Cortex of kidney (tissue), 1 donor: ENCODE measurements at places on chromosomes 5 and 9.

DNA sequence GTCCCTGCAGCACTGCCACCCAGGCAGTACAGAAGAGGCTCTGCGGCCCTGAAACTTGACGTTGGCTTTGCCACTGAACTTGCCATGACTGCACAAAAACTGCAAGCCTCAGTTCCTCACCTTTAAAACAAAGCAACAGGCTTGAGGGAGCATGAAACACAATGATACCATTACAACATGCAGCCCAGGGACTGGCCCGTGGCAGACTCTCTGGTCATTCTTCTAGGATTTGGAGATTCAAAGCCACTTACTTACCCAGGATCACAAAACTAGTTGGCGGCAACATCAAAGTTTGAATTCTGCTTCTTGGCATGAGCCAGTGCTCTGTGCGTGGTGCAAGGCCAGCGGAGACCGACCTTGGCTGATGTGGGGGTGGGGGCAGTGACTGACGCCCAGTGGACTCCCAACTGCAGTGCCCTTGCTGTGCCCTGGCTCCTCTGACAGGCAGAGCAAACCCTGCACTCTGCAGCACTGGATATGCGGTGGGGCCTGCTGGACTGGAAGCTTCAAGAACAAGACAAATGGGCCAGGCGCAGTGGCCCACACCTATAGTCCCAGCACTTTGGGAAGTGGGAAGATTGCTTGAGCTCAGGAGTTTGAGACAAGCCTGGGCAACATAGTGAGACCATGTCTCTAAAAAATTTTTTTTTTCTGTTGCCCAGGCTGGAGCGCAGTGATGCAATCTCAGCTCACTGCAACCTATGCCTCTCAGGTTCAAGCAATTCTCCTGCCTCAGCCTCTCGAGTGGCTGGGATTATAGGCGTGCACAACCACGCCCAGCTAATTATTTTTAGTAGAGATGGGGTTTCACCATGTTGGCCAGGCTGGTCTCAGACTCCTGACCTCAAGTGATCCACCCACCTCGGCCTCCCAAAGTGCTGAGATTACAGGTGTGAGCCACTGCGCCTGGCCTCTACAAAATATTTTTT is 18.9 kb downstream of the SQSTM1 start:
- no peak for DNase-seq

DNA sequence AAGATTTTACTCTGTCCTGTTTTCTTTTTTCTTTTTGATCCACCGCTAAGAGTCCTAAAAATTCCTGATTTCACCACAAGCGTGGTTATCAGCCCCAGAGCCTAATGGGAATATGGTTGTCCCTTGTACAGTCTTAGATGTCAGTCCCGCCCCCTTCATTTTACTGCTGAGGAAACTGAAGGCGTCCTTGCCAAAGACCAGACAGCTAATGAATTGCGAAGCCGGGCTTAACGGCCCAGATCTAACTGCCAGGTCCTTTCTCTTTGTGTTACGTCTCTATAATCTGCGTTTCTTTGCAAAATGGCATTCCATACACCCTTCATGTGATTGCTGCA is 497 bp downstream of the NSA2 start:
- no peak for DNase-seq

DNA sequence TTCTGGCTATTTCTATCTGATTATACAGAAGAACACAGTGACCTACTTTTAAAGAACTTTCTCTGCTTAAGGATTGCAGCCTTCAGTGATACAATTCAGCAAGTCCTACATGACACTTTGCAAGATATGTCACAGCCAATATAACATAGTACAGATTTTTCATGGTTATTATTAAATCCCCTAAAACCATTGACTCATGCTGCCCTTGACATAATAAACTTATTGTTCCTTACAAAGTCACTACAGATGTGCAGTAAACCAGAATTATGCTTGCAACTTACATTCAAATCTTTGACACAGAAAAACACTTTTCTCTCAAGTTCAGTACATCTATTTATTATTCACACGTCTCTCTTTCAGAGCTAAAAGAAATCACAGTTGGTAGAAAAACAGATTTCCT is 1136.3 kb upstream of the ACO1 start:
- no peak for DNase-seq

DNA sequence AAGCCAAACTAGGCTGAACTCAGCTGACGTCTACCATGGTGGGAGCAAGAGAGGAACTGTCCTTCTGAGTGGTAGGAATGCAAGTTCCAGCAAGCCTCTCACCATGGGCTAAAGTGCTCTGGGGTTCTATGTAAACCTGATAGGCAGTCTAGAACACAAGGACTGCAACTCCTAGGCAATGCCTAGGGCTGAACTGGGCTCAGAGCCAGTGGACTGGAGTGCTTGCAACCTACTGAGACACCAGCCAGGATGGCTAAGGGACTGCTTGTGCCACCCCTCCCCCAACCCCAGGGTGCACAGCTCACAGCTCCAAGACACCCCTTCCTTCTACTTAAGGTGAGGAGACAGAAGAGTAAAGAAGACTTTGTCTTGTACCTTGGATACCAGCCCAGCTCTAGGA is 12.1 kb upstream of the RCL1 start:
- DNase-seq, result no peak

- no peak for DNase-seq
Measured at GRCh38 chr9:28598408-28598807, 1025.1 kb upstream of the C9orf72 start.

DNA sequence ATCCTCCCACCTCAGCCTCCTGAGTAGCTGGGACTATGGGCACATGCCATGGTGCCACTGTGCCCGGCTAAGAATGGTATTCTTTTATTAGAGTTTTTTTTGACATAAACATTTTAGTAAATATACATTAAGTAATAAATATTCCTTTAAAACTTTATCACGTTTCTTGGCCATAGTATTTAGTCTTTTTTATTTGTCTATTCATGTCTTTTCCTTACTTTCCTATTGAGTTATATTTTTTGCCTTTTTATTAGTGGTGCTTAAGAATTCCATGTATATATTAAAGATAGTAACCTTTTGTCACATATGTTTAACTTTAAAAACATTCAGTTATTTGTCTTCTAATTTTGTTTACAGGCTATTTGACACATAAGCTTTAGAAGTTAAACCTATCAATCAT is 73.4 kb downstream of the MARCHF3 start:
- DNase-seq, result no peak

DNA sequence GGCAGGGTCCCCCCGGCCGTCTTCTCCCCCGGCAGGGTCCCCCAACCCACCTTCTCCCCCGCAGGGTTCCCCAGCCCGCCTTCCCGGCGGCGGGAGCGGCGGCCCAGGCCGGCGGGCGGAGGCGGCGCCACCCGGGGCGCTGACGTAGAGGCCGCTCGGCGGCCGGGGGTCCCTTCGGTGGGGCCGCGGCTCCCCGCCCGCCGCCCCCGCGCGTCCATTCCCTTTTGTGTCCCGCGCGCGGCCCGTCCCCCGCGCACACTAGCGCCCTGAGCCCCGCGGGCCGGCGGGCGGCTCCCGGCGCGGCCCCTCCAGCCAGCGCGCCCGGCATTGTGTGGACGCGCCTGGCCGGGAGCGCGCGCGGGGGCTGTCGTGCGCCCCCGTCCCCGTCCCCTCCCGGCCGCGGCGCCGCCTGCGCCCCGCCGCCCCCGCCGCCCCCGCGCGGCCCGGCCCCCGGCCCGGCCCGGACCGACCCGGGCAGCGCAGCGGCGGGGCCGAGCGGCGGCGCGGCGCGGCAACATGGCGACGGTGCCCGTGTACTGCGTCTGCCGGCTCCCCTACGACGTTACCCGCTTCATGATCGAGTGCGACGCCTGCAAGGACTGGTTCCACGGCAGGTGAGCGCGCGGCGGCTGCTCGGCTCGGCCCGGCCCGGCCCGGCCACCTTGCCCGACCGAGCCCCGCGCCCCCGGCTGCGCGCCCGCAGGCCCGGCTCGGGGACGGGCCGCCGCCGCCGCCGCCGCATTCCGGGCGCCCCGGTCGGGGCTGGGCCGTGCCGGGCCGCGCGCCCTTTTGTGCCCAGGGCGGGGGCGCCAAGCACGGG is at the start of gene PHF2:
TSS of gene PHF2 (plus strand) at position 327 of the 820 bp plus-strand sequence. CDS start at position 517, 190 bp downstream.
- DNase-seq, result no peak

GRCh38 chr9:71485326-71485725 is 283.0 kb downstream of the CEMIP2 start:
- DNase-seq, result no peak

GRCh38 chr9:89746385-89747116 is 141.7 kb downstream of the GADD45G start:
- DNase-seq, result no peak

DNA sequence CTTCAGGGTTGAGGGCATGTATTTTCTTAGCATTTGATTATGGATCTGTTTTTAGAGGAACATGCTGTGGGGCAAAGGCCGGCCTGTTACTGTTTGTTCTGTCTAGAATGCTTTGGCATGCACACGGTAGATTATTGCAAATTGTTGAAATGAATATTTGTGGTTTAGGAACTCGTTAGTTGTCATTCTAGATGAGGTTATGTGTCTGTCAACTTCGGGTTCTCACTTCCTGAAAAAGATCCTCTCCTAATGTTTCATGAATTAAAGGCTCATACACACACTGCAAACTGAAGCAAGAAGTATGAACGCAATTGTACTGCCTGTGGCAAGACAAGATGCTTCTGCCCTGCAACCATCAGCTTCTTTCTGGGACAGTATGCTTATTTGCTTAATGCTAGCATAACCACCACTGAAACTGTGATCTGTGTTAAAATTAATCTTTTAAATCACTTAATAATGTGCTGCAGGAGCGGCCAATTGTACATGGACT is 99.6 kb downstream of the BASP1 start:
- no peak for DNase-seq

GRCh38 chr9:128689820-128690683 is 1.0 kb downstream of the SET start:
- DNase-seq, result no peak

DNA sequence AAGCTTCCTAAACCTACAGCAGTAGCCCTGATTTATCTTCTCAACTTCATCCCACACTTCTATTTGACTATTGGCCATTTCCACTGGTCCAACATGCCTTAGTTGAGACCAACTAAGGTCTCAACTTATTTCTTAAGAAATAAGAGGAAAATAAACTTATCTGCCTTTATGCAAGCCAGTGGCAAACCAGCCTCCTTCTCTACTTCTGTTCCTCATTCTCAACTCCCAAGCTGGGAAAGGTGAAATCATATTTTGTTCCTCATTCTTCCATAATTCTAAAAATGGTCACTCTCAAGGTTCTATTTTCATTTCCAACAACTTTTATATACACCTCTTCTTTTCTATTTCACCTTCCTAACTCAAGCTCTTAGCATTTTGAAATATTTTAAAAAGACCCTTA is 149.6 kb upstream of the C9orf72 start:
- no peak for DNase-seq

DNA sequence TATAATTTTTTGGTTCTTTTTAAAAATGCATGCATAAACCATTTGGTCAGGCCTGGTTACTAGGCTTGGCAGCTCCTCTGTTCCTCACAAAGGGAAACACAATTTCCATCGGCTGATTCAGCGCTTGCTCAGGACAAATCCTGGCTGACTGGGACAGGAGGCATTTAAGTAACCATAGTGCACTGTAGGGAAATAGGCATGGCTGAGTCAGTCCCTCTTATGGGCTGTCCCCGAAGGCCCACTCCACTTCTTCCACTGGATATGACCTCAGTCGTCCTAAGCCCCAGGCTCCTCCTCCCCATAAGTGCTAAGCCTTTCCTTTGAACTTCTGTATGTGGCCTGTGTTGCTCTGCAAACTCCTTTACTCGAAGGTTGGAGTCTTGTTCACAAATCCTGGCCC is 71.2 kb upstream of the GLIS3 start:
- DNase-seq, result no peak

GRCh38 chr9:84374516-84374915 is 34.0 kb upstream of the SLC28A3 start:
- DNase-seq, result no peak

- DNase-seq, result no peak
Measured at GRCh38 chr9:128420651-128421481, at the start of gene CERCAM. Gene CERCAM (plus strand): TSS chr9:128420857. CDS start chr9:128420878, 21 bp downstream.

- DNase-seq, result no peak
Measured at GRCh38 chr9:31320494-31320893, 1063.9 kb upstream of the ACO1 start.

DNA sequence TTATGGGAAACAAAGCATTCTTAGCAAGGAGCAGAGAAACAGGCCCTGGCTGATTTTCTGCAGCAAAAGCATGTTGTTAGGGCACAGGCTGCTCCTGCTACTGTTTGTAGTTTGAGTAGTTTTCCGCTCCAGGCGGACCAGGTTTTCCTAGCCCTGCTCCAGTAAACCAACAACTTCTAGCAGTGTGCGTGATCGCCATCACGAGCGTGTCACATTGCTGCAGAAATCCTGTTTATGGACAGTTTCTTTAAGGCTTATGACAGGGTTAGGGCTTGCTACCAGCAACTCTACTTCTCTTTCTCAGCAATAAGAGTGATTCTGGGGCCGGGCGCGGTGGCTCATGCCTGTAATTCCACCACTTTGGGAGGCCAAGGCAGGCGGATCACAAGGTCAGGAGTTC is 803.9 kb upstream of the CDH10 start:
- DNase-seq, result no peak

GRCh38 chr5:16283791-16284190 is 104.2 kb upstream of the MARCHF11 start:
- no peak for DNase-seq

GRCh38 chr5:72845889-72846288 is 29.4 kb downstream of the TNPO1 start:
- no peak for DNase-seq

DNA sequence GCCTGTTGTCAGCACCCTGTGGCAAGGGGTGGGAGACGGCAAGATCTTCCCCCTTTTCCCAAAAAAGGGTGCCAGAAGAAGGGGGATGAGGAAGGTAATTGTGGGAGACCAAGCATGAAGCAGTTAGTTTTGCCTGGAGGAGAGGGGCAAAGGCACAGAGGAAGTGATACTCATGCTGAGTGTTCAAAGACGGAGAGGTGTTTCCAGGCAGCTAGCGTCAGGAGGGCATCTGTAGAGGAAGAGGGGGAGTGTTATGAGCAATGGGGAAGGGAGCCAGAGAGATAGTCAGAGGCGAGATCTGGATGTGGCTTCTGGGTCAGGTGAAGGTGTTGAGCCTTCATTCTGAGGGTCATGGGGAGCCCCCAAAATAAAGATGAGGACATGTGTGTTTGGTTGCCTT is 26.9 kb upstream of the ADAM19 start:
- no peak for DNase-seq

DNA sequence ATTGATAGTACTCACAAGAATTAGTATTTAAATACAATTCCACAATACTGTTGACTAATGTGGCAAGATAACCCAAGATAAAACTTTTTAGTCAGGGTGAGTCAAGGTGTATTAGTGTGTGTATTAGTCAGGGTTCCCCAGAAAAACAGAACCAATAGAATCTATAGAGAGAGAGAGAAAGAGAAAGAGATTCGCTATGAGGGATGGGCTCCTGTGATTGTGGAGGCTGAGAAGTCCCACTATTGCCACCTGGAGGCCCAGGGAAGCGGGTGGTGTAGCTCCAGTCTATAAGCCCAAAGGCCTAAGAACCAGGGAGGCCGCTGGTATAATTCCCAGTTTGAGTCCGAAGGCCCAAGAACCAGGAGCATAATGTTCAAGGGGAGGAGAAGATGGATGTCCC is 10.0 kb upstream of the SHISAL2B start:
- DNase-seq, result no peak

DNA sequence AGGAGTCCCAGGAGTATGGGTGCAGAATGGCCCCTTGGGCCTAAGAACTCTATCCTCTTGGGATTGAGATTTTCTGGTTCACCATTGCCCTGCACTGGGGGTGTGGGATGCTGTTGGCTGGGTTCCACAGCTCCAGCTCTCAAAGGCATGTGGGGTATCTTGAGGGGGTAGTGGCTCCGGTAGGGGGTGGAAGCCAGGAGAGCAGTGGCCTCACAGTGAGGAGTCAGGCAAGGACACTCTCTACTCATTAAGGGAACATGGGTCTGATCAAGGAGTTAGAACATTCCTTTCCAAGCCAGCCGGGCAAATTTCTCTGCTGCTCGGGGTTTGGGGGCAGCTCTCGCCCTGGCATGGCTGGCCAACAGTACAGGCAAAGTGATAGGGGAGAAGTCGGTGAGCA is 33.0 kb downstream of the LARP1 start:
- DNase-seq, result no peak
